GM12864 (cell line): ENCODE measurements at places on chromosomes 11 and 22.
A peak's percentile ranks its signal among the peaks of the same experiment; 100 is the strongest.

- no peak for DNase-seq
Observed at GRCh38 chr11:98365190-98365589, 655.6 kb upstream of the CNTN5 start.

- DNase-seq, result peak; percentile 8
Observed at GRCh38 chr11:124108156-124108555, 7.1 kb upstream of the VWA5A start.

- no peak for DNase-seq
Observed at GRCh38 chr11:128491195-128491936, 96.0 kb downstream of the ETS1 start.

DNA sequence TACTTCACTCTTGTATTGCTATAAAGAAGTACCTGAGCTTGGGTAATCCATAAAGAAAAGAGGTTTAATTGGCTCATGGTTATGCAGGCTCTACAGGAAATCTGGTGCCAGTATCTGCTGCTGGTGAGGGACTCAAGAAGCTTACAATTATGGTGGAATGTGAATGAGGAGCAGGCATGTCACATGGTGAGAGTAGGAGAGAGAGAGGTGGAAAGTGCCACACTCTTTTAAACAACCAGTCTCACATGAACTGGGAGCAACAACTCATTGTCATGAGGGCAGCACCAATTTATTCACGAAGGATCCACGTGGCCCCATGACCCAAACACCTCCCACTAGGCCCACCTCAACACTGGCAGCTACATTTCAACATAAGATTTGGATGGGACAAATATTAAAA is 24.6 kb upstream of the IGLL5 start:
- no peak for DNase-seq

DNA sequence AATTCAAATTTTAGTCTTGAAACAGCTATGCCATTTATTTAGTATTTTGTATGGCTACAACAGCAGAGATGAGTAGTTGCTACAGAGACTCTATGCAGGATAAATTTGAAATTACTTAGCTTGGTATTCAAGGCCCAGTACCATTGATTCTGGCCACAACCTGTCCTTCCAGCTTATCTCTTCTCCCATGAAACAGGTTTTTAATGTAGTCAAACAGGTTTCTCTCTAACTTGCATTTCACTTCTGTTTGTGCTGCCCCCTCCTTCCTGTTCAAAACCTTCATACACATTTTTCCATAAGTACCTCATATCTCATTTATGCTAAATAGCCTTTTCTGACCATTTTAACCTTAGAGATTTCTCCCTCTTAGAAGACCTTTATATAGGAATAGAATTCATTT is 3.3 kb downstream of the USP47 start:
- DNase-seq, result no peak

- DNase-seq, result no peak
Observed at GRCh38 chr11:30109774-30110173, 92.9 kb upstream of the KCNA4 start.

DNA sequence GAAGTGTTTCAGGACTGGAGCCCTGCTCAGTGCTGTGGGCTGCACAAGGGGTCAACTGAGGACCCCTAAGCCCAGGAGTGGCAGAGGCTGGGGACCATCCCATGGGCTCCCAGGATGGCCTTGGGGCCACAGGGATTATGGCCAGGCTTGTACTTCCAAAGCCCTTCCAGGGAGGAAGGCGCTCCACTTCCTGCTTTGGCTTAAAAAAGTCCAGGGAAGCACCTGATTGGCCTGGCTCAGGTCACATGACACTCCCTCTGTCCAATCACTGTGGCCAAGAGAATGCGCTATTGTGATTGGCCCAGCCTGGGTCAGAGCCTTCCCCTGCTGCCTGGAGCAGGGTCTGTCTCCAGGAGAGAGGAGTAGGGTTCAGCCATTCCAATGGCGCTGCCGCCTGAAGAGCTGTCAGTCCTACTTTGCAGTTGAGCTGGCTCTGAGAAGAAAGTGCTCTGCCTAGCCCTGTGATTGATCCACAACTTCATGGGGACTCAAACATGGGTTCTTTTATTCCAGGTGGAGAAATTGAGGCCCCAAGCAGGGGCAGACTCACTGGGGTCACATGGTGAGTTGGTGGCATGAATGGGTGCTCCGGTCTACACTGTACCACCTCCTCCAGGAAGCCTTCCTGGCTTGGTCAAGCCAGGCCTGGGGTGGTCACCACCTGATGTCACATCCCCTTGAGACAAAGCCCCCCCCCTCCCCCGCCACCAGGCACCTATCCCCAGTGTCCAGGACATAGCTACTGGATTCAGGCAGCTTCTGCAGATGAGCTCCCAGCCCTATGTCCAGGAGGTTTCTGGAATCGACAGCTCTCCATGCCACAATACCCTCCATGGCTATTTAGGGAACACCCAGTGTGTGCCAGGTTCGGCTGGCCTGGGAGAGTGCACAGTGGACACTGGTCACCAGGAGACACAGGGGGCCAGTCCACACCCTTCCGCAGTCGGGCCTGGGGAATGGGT is 48.2 kb downstream of the RTN4R start:
- no peak for DNase-seq

DNA sequence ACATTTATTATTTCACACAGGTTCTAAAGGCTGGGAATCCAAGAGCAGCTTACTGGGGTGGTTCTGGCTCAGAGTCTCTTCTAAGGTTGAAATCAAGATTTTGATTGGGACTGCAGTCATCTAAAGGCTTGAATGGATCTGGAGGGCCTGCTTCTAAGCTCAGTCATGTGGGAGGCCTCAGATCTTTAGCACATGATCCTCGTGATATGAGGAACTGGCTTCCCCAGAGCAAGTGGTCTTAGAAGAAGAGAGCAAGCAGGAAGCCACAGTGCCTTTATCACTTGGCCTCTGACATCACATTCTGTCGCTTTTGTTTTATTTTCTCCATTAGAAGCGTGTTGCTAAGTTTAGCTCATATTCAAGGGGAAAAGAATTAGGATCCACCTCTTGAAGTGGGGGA is 88.9 kb downstream of the ARFGAP2 start:
- no peak for DNase-seq

DNA sequence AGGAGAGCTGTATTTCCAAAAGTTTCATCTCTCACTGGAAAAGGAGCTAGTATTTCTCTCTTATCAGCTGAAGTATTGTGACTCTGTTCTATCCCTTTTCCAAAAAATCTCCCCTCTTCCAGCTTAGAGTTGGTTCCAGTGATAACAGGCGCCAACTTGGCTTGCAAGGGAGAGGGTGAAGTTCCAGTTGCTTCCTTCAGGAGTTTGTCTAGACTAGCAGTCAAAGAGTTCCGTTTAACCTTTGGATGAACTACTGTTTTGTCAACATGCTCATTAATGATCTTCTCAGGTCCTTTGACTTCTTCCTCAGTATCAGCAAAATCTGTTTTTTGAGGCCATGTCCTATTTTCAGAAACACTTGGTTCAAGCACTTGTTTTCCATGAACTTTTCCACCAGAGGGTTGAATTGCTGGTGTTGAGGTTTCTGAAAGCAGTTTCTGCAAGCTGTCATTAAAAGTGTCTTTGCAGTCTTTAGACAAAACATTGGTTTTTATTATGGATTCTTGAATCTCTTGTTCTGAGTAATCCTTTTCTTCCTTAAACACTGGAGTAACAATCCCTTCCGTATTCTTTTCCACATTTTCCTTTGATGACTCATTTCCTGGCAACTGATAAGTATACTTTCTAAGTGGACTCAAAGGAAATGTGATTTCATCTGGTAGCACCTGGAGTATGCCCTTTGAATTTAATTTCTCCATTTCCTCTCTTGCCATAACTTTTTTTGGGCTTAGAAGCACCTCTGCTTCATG is 39.7 kb upstream of the CCDC89 start:
- DNase-seq, result no peak
